ENCODE measurements at places on chromosomes 11 and 22. TPM values are rescaled to one million over a fixed set of nuclear protein-coding genes. Genes with fewer than 3 reads are reported as not detected.
A peak's percentile ranks its signal among the peaks of the same experiment; 100 is the strongest.

The DUSP8 gene
- total RNA-seq, result 16.1 TPM

- peak; percentile 81 for DNase-seq
These were observed 585 bp downstream of the EMSY start for GRCh38 chr11:76445121-76446084.

DNA sequence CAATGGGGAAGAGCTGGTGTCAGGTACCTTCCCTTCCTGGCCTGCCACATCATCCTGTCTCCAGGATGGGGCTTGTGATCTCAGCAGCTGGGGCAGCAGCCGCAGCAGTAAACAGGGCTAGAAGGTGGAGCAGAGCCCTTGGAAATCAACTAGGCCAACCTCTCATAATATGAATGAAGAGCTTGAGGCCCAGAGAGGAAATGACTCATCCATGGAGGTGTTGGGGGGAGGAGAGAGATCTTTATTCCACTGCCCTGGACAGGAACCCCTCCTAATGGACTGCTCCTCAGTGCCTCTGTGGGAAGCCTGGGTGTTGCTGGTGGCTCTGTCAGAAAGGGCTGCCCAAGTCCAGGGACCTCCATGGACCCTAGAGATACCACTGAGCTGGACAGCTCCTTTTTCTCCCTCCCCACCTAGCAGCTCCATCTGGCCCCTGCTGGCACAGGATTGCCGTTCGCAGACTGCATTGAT lies 111.8 kb downstream of the OSBP2 start:
- no peak for DNase-seq

DNA sequence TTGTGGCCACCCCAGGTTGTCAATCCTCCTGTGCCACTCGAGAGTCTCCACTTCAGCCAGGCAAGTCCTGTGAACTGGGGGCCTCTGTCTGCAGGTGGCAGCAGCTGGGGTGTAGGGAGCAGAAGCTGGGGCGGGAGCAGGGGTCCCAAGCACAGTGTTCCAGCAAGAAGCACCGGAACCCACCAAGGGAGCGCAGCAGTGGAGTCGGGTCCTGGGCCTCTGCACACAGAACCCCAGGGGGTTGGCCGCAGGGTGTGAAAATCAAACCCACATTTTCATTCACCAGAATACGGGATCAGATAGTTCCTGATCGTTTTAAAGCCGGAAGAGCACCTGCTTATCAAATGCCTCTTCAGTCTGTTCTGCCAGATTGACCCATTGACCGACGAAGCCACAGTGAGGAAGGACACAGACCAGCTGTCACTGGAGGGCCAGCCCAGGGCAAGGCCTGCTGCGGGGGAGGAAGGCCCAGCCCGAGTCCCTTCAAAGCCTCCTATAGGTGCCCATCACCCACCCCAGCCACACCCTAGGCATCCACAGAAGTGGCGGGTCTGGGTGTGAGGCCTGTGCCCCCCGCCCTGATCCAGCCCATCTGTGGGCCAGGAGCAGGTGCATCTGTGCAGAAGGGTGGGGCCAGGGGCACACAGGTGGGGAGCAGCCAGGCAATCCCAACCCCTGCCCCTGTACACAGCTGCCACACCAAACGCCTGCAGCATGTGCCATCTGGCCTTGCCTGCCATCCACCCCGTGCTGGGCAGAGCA lies 34.1 kb downstream of the RSPH14 start:
- no peak for DNase-seq

The OR51B4 gene
- not detected for total RNA-seq

The OR52A1 gene
- not detected for total RNA-seq

- peak; percentile 31 for DNase-seq
These were observed 14.4 kb upstream of the FXYD2 start for GRCh38 chr11:117838901-117839300.

The TP53I11 gene
- 38.2 TPM for total RNA-seq

DNA sequence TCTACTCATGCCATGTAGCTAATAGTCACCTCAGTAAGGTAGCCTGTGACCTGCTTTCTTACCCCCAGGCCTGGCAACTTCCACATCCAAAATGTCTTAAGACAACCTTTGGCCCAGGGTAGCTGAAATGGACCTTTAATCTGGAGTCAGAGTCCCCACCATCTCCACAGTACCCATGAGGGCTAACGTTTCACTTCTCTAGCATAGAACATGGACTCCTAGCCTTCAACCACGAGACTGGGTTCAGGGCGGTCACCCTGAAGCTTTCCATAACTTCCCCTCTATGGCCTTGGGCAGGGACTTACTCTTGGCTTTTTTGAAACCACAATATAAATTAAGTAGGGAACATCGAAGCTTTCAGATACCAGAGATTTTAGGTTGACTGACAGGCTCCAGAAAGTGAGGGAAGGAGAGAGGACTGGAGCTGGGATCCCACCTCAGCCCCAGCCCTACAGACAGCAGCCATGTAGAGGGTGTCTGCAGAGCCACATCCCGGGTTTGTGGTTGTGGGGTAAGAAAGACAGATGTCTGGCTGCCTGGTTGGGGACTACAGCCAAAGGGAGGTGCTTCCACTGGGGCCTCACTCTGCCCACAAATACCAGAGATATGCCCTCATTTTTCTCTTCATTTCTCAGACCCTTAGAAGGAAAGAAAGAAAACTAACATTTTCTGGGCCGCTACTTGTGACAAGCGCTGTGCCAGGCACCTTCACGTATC lies 2.6 kb downstream of the TBC1D10A start:
- no peak for DNase-seq

- no peak for DNase-seq
These were observed 32.0 kb downstream of the OR5A2 start for GRCh38 chr11:59394186-59394585.

DNA sequence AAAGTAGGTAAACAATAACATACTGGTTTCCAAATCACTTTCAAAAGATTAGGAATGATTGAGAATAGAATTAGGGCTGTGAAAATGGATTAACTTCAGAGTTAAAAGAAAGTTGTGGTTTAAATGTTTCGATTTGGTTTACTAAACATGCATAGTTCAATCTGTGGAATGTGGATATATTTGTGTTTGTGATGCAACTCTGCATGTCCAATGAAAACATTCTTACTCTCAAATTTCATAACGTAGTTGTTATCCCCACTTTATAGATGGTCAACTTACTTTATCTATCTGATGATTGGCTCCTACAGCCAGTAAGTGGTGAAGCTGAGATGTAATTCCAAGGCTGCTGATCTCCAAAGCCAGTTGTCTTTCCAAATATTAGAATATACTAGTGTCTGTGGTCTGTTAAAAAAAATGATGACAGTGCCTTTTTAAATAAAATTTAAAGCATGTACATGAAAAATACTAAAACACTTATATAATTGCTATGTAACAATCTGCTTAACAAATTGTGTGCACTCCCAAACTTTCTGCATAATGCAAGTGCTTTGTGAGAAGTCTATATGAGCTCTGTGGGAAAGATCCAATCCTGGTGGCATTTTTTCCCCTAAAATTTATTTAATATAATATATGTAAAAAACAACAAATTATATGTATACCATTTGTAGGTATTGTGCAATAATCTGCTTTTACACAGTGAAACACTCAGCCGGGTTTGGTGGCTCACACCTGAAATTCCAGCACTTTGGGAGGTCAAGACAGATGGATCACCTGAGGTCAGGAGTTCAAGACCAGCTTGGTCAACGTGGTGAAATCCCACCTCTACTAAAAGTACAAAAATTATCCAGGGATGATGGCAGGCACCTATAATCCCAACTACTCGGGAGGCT lies 9.7 kb upstream of the SIK3 start:
- DNase-seq, result no peak

The OR52I2 gene
- total RNA-seq, result not detected

DNA sequence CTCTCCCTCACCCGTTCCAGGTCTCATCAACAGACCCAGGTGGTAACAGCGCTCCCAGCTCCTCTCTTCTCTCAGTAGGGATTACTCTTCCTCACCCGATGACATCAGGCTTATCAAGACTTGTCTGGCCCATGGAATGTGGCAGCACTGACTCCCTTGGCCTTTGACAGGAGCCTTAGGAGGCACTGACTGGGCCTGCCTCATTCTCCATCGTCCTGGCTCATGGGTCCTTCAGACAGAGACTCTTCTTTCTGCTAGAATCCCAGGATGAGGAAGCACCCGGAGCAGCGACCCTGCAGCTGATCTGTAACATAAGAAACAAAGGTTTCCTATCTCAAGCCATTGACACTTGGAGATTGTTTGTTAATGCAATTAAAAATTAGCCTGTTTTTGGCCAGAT lies 1063.6 kb downstream of the TBC1D22A start:
- no peak for DNase-seq

- no peak for DNase-seq
These were observed 2.5 kb upstream of the DNAL4 start for GRCh38 chr22:38796262-38796957.

GRCh38 chr11:69351460-69351859 lies 57.5 kb downstream of the MYEOV start:
- no peak for DNase-seq

DNA sequence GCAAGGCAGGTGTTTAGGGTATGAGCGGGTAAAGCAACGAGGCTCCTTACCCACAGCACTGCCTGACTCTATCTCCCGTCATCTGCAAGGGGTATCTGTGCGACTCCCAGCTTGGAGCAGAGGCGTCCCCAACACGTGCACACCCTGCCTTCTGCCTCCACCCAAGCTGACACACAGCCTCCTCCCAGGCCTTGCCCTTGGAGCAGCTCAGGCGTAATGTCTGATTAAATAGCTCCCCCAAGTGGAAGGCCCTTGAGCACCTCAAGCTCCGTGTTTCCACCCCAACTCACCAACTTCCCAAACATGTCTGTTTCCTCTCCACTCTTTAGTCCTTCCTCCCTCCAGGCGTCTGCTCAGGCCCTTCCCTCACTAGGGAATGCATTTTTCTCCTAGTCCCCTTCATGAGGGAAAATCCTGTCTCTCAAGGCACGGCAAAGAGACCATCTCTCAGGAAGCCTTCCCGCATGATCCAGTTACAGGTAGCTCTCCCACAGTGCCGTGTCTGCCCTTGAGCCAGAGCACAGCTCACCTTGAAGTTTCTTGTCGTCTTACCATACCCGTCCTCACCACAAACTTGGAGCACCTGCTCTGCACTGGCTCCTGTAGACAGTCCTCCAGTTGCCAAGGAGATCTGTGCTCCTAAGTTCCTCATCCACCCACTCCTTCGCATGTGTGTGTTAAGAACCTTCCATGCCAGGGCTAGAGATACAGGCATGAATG lies 15.8 kb downstream of the CYB5R2 start:
- DNase-seq, result no peak

DNA sequence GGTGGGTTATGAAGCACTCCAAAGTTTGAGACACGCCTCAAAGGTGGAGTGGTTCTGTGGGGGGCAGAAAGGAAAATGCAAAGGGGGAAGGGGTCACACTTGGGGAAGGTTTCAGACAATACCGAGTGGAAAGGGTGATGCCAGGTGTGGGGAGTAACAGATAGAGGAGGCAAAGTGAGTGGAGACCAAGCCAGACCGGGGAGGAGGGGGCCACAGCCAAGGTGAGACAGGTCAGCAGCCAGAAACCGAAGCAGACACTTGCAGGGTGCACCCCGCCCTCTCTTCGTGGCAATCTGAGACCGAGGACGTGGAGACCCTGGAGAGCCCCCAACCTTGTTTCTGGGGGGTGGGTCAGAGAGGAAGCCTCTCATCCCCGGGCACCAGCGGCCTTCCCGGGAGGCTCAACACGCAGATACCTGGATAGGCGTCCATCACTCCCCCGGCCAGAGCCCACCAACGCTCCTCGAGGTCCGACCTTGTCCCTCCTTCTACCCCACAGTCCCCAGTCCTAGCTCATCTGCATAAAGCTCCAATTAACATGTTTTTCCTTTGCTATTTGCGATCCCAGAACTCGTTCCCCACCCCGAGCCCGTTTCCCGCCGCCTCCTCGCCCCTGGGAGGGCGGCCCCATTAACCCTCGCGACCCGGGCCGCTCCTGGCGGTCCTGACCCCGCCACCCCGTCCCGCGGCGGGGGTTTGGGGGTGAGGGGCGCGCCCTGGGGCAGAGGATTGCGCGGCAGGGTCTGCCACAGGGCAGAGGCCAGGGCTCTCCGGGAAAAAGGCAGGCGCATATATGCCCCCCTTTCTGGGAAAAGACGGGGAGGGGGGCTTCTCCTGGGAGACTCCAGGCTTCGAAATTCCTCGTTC lies 21.8 kb downstream of the RTN4RL2 start:
- DNase-seq, result no peak

The E2F8 gene
- 12.2 TPM for total RNA-seq

DNA sequence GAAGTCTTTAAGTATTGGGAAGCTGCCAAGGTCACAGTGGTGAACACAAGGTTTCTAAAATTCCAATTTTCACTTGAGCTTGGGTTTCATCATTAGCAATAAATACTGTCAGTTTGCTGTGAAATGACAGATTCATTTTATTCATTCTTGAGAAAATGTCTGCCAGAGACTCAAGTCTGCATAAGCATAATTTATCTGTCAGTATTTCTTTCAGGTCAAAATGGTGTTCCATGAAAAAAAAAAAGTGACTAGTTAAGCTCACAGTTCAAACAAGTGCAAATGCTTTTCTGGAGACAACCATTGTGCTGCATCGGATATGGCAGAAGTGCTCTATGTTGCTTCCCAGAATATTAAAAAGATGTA lies 8.1 kb upstream of the GDPD5 start:
- no peak for DNase-seq

The GGTLC2 gene
- not detected for total RNA-seq

DNA sequence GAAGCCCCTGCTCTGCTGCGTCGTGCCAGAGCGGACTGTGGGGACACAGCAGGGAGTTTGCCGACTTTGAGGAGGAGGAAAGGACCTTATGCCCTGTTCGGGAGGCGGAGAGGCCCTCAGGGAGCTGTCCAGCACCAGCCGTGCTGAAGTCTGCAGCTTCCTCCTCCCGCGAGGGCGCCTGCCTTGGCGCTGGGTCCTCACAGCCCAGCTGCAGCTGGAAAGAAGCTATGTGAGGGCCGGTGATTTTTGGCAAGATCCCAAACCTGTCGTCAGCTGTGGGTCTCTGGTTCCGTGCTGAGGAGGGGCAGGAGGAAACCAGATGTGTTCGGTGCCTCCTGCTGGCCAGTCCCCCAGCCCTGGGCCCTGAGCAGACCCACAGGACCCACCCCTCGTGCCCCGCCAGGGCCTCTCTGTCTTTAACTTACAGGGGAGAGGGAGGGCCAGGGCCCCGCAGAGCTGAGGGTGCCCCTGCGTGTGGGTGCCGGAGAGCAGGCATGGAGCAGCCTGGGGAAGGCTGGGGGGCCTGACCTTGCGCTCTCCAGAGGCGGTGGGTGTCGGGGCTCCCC lies 12.0 kb downstream of the BRSK2 start:
- DNase-seq, result peak; percentile 90

The MS4A13 gene
- not detected for total RNA-seq

GRCh38 chr11:76978239-76978638 lies 56.0 kb upstream of the B3GNT6 start:
- DNase-seq, result no peak

GRCh38 chr11:47510209-47510608 lies 42.7 kb downstream of the CELF1 start:
- no peak for DNase-seq

GRCh38 chr11:133941546-133941945 lies 15.2 kb downstream of the IGSF9B start:
- no peak for DNase-seq

- peak; percentile 78 for DNase-seq
These were observed 460 bp downstream of the ZC3H12C start for GRCh38 chr11:110093407-110094297.

The BARX2 gene
- 186 TPM for total RNA-seq

- DNase-seq, result no peak
These were observed 62.5 kb upstream of the SUSD2 start for GRCh38 chr22:24118689-24119384.

Measured in type B pancreatic cell (in vitro differentiated cells).